Skin of body (tissue), 3 donors: ENCODE measurements at places on chromosomes 3 and 15. TPM values are rescaled to one million over a fixed set of nuclear protein-coding genes. Genes with fewer than 3 reads are reported as not detected.

- peak; percentile 88 for DNase-seq
These were observed 12.6 kb upstream of the COL8A1 start for GRCh38 chr3:99625643-99626416.

GRCh38 chr3:67875338-67875737 lies 220.9 kb upstream of the SUCLG2 start:
- DNase-seq = no peak

DNA sequence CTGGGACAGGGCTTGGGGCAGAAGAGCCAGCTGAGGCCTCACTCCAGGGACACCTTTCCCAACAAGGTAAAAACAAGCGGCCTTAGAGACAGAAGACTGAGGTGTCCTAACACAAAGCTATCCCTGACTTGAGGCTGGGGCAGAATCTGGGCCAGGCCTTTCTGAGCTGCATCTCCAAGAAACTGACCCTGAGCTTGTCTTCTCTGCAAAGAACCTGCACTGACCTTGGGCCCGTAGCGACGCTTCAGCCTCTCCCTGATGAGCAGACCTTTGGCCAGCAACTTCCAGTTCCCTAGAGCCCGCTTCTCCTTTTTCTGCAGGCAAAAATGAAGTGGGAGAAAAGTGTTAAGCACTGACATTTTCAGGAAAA lies 22.2 kb downstream of the TMEM43 start:
- DNase-seq = no peak

DNA sequence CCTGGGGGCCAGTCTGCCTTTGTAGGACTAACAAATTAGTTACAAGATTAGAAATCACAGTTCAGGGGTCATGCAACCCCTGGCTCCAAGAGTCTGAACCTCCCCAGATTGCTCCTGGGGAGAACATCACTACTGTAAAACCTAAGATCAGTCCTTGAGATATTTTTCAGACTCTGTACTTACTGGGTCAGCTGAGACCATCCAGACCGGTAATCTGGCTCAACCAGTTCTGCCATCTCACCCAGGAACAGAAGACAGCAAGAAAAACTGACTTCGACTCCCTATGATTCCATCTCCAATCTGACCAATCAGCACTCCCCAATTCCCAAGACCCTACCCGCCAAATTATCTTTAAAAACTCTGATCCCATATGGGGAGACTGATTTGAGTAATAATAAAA lies 47.5 kb downstream of the NMD3 start:
- no peak for DNase-seq

- no peak for DNase-seq
These were observed 1.6 kb upstream of the NTRK3 start for GRCh38 chr15:88258093-88258641.

GRCh38 chr3:36476286-36476942 lies 96.1 kb downstream of the STAC start:
- no peak for DNase-seq

DNA sequence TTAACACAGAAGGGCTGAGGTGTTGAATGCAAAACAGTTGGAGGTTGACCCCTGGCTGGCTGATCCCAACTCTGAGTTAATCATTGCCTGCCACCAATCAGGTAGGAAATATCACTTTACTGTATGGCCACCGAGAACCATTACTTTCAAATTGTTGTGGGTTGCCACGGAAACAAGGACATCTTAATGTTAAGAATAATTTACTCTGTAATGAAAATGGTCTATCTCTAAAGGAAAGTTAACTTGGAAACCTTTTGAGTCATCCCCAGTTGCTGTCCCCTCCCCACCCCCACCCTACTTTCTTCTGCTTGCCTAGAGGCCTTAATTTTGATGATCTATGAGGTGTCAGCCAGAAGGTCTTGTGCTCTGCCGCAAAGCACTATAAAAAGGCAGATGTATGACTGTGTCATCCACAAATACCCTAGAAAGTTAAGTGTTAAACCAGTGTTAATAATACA lies 78.7 kb upstream of the SNRK start:
- no peak for DNase-seq

DNA sequence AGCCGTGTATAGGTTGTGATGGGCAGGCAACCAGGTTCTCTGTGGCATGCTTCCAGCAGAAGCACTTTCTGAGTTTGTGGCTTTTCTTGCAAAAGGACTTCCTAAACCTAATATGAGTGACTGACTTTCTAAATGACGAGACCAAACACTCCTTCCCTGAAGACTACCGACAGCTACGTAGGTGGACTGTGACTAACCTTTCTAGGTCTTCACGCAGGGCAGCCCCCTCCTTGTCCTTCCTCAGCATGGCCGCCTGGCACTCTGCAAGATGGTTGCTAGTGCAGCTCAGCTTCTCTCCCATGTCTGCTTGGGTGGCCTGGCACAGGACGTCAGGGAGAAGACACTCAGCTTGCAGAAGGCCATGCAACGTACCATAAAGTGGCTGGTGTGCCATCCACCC lies 20.9 kb downstream of the CXCR6 start:
- DNase-seq = no peak

GRCh38 chr3:17006132-17006852 lies 121.5 kb downstream of the PLCL2 start:
- DNase-seq = no peak

- DNase-seq = no peak
These were observed 18.8 kb downstream of the TMEM39A start for GRCh38 chr3:119444590-119444989.

DNA sequence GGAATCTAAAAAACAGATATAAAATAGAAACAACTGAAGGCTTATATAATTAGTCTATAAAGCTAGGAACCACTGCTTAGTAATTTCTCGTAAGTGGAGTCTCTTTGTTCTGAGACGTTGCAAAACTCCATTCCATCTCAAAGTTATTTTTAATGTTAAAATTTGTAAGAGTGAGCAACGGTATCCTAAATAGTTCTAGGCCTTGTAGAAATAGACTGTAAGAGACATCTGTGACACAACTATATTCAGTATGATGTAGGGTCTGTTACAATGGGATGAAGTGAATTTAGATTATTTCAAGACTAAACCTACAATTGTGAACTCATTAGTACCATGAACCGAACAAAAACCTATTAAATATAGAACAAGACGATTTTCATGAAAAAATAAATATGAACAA lies 57.2 kb downstream of the UBE3A start:
- no peak for DNase-seq

DNA sequence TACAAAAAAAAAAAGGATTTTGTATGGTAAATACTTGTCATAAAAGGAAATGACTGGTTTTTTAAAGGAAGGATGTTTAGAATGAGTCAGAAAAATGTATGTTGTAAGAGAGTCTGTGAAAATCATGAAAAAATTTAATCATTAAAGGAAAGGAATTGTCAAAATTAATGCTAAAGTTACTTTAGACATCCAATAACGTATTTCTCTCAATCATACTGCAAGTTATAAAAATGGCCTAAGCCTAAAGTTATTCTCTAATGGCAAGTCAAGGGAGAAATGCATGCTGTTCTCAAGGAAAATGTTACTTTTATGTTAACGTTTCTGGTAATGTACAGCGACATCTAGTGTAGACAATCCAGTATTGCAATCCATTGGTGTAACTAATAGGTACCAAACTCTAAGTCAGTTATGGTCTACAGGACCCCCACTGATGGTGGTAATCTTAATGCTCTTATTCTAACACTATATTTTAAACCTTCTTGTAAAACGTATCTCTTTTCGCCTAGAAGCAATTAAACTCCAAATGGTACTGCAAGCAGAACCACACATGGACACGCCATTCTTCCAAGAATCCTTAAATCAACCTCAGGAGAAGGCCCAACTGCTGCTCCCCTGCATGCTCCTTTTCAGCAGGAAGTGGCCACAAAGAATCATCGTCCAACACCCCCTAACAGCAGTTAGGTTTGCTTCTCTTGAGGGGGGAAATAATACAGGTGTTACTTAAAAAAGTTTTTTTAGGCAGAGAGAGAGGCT lies 35.2 kb downstream of the NCEH1 start:
- DNase-seq = no peak

DNA sequence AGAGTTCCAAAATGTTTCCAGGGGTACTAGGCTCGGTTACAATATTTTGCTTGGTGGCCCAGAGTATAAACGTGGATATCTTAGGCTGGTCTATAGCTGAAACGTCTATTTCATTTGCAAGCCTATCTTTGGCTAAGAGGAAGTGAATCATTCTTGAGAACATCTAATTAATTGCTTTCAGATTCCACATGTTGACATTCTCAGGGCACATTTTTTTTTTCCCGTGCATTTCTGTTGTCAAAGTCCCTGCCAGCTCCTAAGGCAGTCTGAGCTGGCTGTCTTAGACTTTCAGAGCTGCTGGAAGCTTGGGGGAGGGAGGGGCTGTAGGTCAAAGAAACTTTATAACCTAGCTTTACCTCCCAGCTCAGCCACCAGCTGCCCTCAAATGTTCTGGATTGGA lies 23.2 kb upstream of the LAMP3 start:
- DNase-seq = peak; percentile 48

DNA sequence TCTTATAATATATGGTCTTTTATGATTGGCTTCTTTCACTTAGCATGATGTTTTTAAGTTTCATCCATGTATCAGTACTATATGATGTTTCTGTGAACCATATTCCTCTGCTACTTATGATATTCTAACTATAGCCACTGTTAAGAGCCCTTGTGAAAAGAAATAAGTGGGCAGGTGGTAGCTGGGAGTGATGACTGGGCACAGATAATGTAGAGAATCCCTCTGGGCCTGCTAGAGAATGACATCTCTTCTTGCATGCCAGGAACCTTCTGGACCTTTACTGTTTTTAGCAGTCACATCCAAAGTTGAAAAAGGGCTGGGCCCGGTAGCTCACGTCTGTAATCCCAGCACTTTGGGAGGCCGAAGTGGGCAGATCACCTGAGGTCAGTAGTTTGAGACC lies 10.2 kb downstream of the IDH3A start:
- no peak for DNase-seq

The PRR20G gene
- not detected for total RNA-seq

The BSN gene
- total RNA-seq = 0.39 TPM

The AP2M1 gene
- total RNA-seq = 135 TPM

The ISLR2 gene
- 0.79 TPM for total RNA-seq

The PLSCR2 gene
- not detected for total RNA-seq

The SPINT1 gene
- total RNA-seq = 50.8 TPM
